Kidney (tissue), 22 donors: ENCODE measurements at places on chromosomes 3 and 15.
A peak's percentile ranks its signal among the peaks of the same experiment; 100 is the strongest.

DNA sequence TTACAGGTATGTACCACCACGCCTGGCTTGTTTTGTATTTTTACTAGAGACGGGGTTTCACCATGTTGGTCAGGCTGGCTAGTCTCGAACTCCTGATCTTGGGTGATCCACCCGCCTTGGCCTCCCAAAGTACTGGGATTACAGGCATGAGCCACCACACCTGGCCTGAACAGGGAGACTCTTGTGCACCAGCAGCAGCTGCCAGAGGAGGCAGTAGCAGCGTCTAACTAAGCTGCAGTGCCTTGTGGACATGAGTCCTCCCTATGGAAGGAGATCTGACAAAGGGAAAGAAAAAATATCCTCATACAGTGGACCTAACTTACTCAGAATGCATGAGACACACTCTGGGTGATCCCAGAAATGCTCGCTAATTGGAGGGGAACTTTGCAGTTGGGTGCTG, 36.8 kb upstream of the NEO1 start:
- no peaks in the 10 kb centered on the region for H3K4me1 ChIP-seq
- no peak overlapping the region for H3K4me3 ChIP-seq
- no peaks in the 10 kb centered on the region for H3K27me3 ChIP-seq
- no peak for DNase-seq

GRCh38 chr3:78906245-78906644, 861.6 kb downstream of the ROBO1 start:
- H3K4me3 ChIP-seq = no peak overlapping the region
- no peaks in the 10 kb centered on the region for H3K4me1 ChIP-seq
- DNase-seq = no peak
- H3K36me3 ChIP-seq = no peaks in the 10 kb centered on the region
- H3K27me3 ChIP-seq = no peaks in the 10 kb centered on the region

DNA sequence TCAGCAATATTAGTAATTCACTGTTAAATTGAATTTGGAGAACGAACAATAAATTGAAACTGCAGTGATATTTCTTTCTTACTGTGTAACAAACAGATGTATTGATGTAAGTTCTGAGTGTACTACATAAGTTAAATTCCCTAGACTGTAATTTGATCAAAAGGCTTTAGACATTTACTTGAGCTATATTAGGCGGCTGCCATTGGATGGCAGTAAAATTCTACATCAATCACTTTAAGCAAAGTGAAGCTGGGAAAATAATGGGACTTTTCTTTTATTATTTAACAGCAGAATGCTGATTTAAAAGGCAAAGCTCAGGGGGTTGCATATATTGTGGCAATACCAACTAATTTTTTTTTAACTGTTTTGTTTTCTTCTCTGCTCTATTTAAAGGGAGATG, 212.6 kb upstream of the PLSCR5 start:
- no peak overlapping the region for H3K4me3 ChIP-seq
- no peaks in the 10 kb centered on the region for H3K36me3 ChIP-seq
- H3K27ac ChIP-seq = no peak overlapping the region
- H3K27me3 ChIP-seq = no peaks in the 10 kb centered on the region
- DNase-seq = peak; percentile 49

- DNase-seq = peak; percentile 48
- H3K36me3 ChIP-seq = no peaks in the 10 kb centered on the region
- no peaks in the 10 kb centered on the region for H3K4me1 ChIP-seq
- no peaks in the 10 kb centered on the region for H3K27me3 ChIP-seq
These were observed 62.8 kb downstream of the LIPC start for GRCh38 chr15:58494567-58494966.

GRCh38 chr15:58873267-58873666, 60.2 kb downstream of the SLTM start:
- H3K27me3 ChIP-seq = no peaks in the 10 kb centered on the region
- H3K27ac ChIP-seq = no peak overlapping the region
- no peak for DNase-seq

DNA sequence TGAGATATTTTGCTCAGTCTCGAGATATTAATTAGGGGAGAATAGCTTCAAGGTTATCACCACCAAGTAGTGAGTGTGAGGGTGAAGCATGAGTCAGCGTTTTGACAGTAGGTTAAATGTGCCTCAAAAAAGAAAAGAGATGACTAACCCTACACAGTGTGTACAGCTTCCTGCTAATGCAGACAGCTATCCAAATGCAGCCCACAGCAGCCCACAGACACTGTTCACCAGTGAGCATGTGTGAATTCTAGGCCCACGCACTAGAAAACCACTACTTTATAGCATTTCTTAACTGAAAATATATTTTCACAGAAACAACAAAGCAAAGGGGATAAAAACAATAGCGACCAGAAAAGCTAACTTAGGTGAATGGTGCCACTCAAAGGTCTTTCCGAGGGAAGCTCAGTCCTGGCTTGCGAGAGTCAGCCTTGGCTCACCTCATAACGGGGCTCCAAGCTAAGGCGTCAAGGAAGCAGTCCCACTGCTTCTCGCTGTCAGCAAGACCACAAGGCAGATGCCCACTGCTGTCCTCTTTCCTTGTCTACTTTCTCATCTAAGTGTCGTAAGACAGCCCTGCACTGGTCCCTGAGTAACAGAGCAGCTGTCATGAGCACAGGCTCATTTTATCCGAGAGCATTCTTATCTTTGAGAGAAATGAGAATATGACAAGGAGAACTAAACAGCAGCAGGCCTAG, 47.6 kb downstream of the TXNRD3 start:
- no peaks in the 10 kb centered on the region for H3K27me3 ChIP-seq
- no peak overlapping the region for H3K4me3 ChIP-seq
- no peak for DNase-seq
- H3K36me3 ChIP-seq = peaks cover 2% of the 10 kb centered on the region
- H3K4me1 ChIP-seq = no peaks in the 10 kb centered on the region
